ENCODE measurements at places on chromosomes 3 and 15.

DNA sequence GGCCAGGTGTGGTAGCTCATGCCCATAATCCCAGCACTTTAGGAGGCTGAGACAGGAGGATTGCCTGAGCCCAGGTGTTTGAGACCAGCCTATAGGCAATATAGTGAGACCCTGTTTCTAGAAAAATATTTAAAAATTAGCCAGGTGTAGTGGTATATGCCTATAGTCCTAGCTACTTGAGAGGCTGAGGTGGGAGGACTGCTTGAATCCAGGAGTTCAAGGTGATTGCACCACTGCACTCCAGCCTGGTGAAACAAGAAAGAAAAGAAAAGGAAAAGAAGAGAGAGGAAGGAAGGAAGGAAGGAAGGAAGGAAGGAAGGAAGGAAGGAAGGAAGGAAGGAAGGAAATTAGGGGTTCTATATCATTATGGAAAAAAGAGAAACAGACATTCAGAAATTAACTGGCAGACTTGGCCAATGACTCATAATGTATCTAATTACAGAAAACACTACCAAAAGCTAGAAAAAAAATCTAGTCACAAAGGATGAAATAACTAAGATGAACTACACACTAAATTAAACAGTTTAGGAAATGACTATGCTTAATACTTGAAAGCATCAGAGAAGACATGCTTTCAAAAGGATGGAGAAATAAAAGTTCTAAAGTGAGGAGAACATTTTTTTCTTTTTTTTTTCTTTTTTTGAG lies 45.4 kb upstream of the TERB2 start:
- no peak for DNase-seq

- DNase-seq: no peak
Measured at GRCh38 chr3:115239717-115240116, 92.6 kb upstream of the ZBTB20 start.

- no peak for DNase-seq
Measured at GRCh38 chr15:27846722-27847395, 252.3 kb downstream of the OCA2 start.

DNA sequence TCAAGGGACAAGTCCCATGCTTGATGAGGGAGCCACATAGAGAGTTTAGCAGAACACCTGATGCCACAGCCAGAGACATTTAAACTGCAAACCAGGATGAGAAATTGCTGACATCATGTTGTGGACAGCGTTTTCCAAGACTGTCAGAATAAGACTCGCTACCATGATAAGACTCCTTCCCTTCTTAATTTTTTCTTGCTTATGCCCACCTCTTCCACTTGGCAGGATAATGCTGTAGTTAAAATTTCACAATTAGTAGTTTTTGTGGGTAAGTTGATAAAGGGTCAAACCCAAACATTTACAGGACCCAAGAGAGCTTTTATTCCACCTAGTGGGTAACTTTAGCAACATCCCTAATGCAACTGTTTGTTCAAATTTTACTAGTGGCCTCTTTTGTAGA lies 3.0 kb upstream of the PIAS1 start:
- no peak for DNase-seq

DNA sequence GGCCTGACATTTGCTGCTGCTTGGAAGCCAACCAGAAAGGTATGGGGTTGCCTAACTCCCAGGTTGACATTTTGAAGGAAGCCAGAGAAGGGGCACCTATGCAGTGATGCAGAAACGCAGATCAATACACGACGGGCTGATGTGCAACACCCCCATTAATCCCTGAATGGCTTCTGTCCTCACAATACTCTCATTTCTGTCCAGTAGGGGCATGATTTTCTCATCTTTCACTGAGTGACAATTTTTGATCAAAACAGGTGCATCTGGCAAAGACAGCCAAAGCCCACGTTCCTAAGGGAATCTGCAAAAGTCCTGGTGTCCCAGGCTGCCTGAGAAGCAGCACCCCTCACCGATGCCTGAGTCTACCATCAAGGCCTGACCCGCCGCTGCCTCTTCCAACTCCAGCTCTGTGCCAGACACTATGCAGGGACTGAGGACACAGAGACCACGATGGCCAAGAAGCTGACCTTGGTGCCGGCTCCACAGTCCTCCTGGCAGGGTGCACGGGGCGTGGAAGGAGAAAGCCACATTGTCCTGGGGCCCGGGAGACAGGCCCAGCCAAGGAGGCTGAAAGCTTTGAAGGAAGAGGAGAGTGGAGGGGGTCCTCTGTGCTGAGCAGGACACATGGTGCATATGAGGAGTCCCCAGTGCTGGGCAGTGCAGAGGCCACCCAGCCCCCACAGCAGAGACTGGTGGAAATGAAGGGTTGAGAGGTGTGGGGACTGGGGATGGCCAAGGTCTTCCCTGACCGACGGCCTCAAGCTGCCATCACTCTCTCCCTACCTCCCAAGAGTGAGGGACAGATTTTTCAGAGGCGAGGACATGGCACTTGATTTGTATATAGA lies 159.6 kb downstream of the NUP210 start:
- no peak for DNase-seq

- DNase-seq: no peak
Measured at GRCh38 chr3:196559826-196560225, 8.5 kb downstream of the WDR53 start.

Data from effector CD4-positive, alpha-beta T cell (primary cell).